ENCODE measurements at places on chromosomes 12 and 14. TPM values are rescaled to one million over a fixed set of nuclear protein-coding genes. Genes with fewer than 3 reads are reported as not detected.
A peak's percentile ranks its signal among the peaks of the same experiment; 100 is the strongest.

DNA sequence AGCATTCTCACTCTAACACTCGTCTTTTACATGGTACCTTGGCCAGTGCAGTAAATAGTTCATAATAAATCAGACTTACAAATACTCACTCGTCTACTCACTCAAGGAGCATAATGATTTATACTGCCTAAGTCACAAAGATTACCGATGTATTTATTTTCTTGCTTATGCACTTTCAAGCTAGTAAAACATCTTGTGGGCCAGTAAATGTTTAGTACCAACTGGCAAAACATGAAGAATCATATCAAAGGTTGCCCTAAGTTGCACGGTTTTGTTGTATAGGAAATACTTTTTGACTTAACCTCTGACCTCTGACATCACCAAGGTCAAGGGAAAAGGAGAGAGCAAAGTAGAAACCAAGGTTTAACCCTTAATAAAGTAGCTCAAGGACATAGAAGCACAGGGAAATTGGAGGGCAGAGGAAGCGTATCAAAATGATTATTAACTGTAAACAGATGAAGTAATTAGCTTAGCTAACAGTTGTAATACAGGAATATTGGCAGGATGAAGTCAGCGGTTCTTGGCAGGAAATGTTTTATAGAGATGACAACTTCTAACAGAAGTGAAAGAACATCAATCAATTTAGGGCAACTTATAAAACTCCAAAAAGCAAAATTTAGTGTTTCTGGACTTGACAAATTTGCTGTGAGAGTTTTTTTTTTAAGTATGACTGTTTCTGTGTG lies 131.9 kb downstream of the HMGA2 start:
- H3K36me3 ChIP-seq, result no peaks in the 10 kb centered on the region
- H3K4me3 ChIP-seq, result no peak overlapping the region
- H3K4me1 ChIP-seq, result peaks cover 48% of the 10 kb centered on the region
- H3K27me3 ChIP-seq, result no peaks in the 10 kb centered on the region
- no peak for DNase-seq

- H3K27ac ChIP-seq, result no peak overlapping the region
- no peak overlapping the region for H3K4me3 ChIP-seq
- no peak for DNase-seq
- no peaks in the 10 kb centered on the region for H3K27me3 ChIP-seq
- H3K4me1 ChIP-seq, result peaks cover 7% of the 10 kb centered on the region
- no peaks in the 10 kb centered on the region for H3K36me3 ChIP-seq
These were observed 234.1 kb downstream of the KTN1 start for GRCh38 chr14:55814064-55814463.

DNA sequence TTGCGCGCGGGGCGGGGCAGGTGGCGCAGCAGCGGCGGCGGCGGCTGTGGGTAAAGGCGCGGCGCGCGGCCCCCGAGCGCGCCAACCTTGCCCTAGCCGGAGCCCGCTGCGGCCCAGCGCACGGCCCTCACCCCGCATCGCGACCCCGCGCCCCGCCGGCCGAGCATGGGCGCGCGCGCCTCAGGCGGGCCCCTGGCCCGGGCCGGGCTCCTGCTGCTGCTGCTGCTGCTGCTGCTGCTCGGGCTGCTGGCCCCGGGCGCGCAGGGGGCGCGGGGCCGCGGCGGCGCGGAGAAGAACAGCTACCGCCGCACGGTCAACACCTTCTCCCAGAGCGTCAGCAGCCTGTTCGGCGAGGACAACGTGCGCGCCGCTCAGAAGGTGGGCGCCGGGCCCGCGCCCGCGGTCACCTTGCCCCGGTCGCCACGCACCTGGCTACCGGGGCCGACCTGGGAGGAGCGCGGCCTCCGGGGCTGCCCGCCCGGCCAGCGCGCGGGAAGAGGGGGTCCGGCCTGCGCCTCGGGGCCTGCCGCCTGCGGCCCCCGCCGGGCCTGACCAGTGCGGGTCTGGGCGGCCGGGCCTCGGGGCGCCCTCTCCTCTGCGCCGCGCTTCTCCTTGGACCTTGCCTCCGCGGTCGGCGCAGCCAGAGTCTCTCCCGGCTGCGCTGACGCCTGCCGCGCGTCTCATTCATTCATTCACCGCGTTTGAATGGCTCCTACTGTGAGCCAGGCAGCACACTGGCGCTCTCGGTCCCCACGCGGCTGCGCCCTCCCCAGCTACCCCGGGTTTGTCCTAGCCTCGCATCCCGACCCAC lies at the start of gene BRI3BP:
Gene BRI3BP (plus strand): TSS at position 20 of the 811 bp plus-strand sequence. CDS start 146 bp downstream, at position 166.
- no peaks in the 10 kb centered on the region for H3K27me3 ChIP-seq
- H3K4me3 ChIP-seq, result peak within 1 kb of the TSS; percentile 48
- no peak within 1 kb of the TSS for H3K27ac ChIP-seq

DNA sequence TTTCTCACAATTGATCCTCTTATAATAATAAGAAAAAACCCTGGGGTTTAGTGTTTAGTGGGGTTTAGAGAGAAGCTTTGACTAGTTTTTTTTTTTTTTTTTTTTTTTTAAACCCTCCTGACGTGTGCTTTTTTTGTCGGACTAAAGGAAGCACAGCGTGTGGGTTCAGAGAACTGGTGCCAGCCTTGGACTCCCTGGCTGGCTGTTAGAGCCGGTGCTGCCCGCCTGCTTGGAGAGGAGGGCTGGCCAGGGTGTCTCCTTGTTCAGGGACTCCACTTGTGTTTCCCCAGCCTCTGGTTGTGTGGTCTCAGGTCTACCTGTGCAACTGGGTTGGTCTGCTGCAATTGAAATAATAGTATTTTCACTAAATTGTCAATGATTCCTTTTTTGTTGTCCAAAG lies 54.1 kb upstream of the ASPG start:
- DNase-seq, result peak; percentile 90
- H3K36me3 ChIP-seq, result no peaks in the 10 kb centered on the region
- peaks cover 51% of the 10 kb centered on the region for H3K4me1 ChIP-seq
- H3K4me3 ChIP-seq, result no peak overlapping the region
- H3K27me3 ChIP-seq, result no peaks in the 10 kb centered on the region

- peaks cover 14% of the 10 kb centered on the region for H3K4me1 ChIP-seq
- no peak overlapping the region for H3K4me3 ChIP-seq
- peak overlapping the region; percentile 61 for H3K27ac ChIP-seq
- H3K36me3 ChIP-seq, result no peaks in the 10 kb centered on the region
- no peaks in the 10 kb centered on the region for H3K27me3 ChIP-seq
- no peak for DNase-seq
These were observed 7.8 kb downstream of the KRT80 start for GRCh38 chr12:52183971-52184370.

GRCh38 chr12:39443929-39444209 lies 949 bp upstream of the KIF21A start:
- H3K4me1 ChIP-seq, result peaks cover 4% of the 10 kb centered on the region
- no peak for DNase-seq
- H3K4me3 ChIP-seq, result peak overlapping the region; percentile 5
- no peaks in the 10 kb centered on the region for H3K27me3 ChIP-seq

GRCh38 chr12:12319451-12320183 lies 30.4 kb downstream of the MANSC1 start:
- peak overlapping the region; percentile 61 for H3K27ac ChIP-seq
- no peaks in the 10 kb centered on the region for H3K36me3 ChIP-seq
- H3K4me3 ChIP-seq, result no peak overlapping the region
- no peak for DNase-seq
- H3K27me3 ChIP-seq, result no peaks in the 10 kb centered on the region

- H3K27ac ChIP-seq, result peak overlapping the region; percentile 91
- H3K36me3 ChIP-seq, result no peaks in the 10 kb centered on the region
- H3K4me3 ChIP-seq, result peak overlapping the region; percentile 74
These were observed 2.4 kb downstream of the SINHCAF start for GRCh38 chr12:31323391-31324115.

DNA sequence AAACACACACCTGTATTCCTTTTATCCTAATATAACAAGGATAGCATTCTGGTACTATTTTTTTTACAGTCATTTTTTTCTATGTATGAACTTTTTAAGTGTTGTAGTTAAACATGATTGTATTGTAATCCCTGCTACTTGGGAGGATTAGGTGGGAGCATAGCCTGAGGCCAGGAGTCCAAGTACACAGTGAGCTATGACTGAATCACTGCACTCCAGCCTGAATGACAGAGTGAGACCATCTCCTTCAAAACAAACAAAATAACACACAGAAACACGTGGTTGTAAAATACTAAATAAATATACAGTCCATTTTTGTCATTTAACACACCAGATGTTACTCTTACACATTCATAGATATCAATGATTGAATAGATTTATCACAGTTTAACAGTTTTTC lies 56.9 kb downstream of the MAP4K5 start:
- H3K27ac ChIP-seq, result no peak overlapping the region
- no peak overlapping the region for H3K4me3 ChIP-seq
- no peaks in the 10 kb centered on the region for H3K27me3 ChIP-seq
- no peaks in the 10 kb centered on the region for H3K4me1 ChIP-seq
- DNase-seq, result no peak
- H3K36me3 ChIP-seq, result peaks cover 31% of the 10 kb centered on the region

- H3K27me3 ChIP-seq, result no peaks in the 10 kb centered on the region
- H3K27ac ChIP-seq, result no peak overlapping the region
- DNase-seq, result no peak
- no peaks in the 10 kb centered on the region for H3K4me1 ChIP-seq
These were observed 43.2 kb upstream of the GRIN2B start for GRCh38 chr12:14024591-14024990.

GRCh38 chr12:39070775-39071174 lies 165.4 kb upstream of the CPNE8 start:
- H3K36me3 ChIP-seq, result no peaks in the 10 kb centered on the region
- DNase-seq, result no peak
- no peak overlapping the region for H3K27ac ChIP-seq
- H3K4me1 ChIP-seq, result no peaks in the 10 kb centered on the region
- no peaks in the 10 kb centered on the region for H3K27me3 ChIP-seq

GRCh38 chr14:74391479-74391878 lies 34.5 kb downstream of the SYNDIG1L start:
- H3K27ac ChIP-seq, result no peak overlapping the region
- H3K4me3 ChIP-seq, result no peak overlapping the region
- H3K27me3 ChIP-seq, result no peaks in the 10 kb centered on the region

Gene POTEG
- not detected for total RNA-seq

Gene LIN7A
- 16.3 TPM for total RNA-seq

Gene FITM1
- total RNA-seq, result not detected

Gene ACOT6
- not detected for total RNA-seq
